ENCODE measurements at places on chromosomes 11 and 22. TPM values are rescaled to one million over a fixed set of nuclear protein-coding genes. Genes with fewer than 3 reads are reported as not detected.
A peak's percentile ranks its signal among the peaks of the same experiment; 100 is the strongest.

GRCh38 chr11:130932086-130932712 is 15.9 kb upstream of the SNX19 start:
- DNase-seq = no peak
- H3K27ac ChIP-seq = no peak overlapping the region
- no peaks in the 10 kb centered on the region for H3K36me3 ChIP-seq

DNA sequence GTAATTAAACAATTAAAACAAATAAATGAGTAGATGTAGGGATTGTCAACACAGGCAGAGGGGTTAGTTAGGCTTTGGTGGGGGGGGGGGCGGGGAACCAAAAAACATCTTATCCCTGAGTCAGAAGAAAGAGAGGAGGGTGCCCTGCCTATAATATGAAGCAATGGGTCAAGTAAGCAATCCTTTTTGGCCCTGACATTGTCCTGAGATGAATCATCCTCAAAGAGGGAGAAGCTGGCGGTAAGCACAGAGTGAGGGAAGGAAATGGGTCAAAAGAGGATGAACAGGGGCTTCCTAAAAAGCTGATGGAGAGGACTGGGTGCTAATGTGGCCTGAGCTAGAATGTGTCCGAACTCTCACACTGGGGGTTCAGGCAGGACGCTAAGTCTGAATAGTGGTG is 4.7 kb downstream of the OLFML1 start:
- H3K4me1 ChIP-seq = no peaks in the 10 kb centered on the region
- H3K36me3 ChIP-seq = no peaks in the 10 kb centered on the region
- no peak overlapping the region for H3K4me3 ChIP-seq
- DNase-seq = no peak

GRCh38 chr11:125777309-125777708 is 1.3 kb downstream of the PATE2 start:
- no peaks in the 10 kb centered on the region for H3K36me3 ChIP-seq
- H3K27me3 ChIP-seq = no peaks in the 10 kb centered on the region
- no peak for DNase-seq
- H3K4me1 ChIP-seq = no peaks in the 10 kb centered on the region
- no peak overlapping the region for H3K27ac ChIP-seq

GRCh38 chr11:3659595-3660515 is 11.3 kb downstream of the CHRNA10 start:
- H3K36me3 ChIP-seq = no peaks in the 10 kb centered on the region
- H3K4me1 ChIP-seq = no peaks in the 10 kb centered on the region
- H3K27ac ChIP-seq = no peak overlapping the region
- H3K27me3 ChIP-seq = no peaks in the 10 kb centered on the region
- no peak overlapping the region for H3K4me3 ChIP-seq

- H3K36me3 ChIP-seq = peaks cover 4% of the 10 kb centered on the region
- peaks cover 7% of the 10 kb centered on the region for H3K4me1 ChIP-seq
- DNase-seq = no peak
- no peaks in the 10 kb centered on the region for H3K27me3 ChIP-seq
Observed at GRCh38 chr11:68889948-68890446, 13.6 kb downstream of the MRPL21 start.

- no peaks in the 10 kb centered on the region for H3K36me3 ChIP-seq
- no peaks in the 10 kb centered on the region for H3K4me1 ChIP-seq
- H3K4me3 ChIP-seq = no peak overlapping the region
- no peak overlapping the region for H3K27ac ChIP-seq
Observed at GRCh38 chr11:104093426-104094280, 57.2 kb downstream of the DDI1 start.

- H3K27ac ChIP-seq = peak within 1 kb of the TSS; percentile 85
- peaks cover 66% of the 10 kb centered on the region for H3K4me1 ChIP-seq
- no peaks in the 10 kb centered on the region for H3K36me3 ChIP-seq
- DNase-seq = peak; percentile 95
- H3K27me3 ChIP-seq = no peaks in the 10 kb centered on the region
Observed at GRCh38 chr11:120210626-120211521, at the start of gene OAF. TSS of gene OAF (plus strand) at chr11:120211032. CDS start at chr11:120211280, 248 bp downstream.

GRCh38 chr11:44133335-44133946 is 38.0 kb downstream of the EXT2 start:
- no peak overlapping the region for H3K4me3 ChIP-seq
- DNase-seq = no peak
- no peaks in the 10 kb centered on the region for H3K4me1 ChIP-seq
- no peak overlapping the region for H3K27ac ChIP-seq

GRCh38 chr22:24937114-24937513 is 9.4 kb downstream of the LHFPL7 start:
- no peaks in the 10 kb centered on the region for H3K27me3 ChIP-seq
- no peak overlapping the region for H3K27ac ChIP-seq
- no peak overlapping the region for H3K4me3 ChIP-seq
- no peak for DNase-seq
- H3K4me1 ChIP-seq = no peaks in the 10 kb centered on the region
- no peaks in the 10 kb centered on the region for H3K36me3 ChIP-seq

- no peak for DNase-seq
- H3K27ac ChIP-seq = no peak overlapping the region
- no peaks in the 10 kb centered on the region for H3K36me3 ChIP-seq
- no peaks in the 10 kb centered on the region for H3K27me3 ChIP-seq
- no peaks in the 10 kb centered on the region for H3K4me1 ChIP-seq
Observed at GRCh38 chr11:249062-249461, 12.3 kb downstream of the PSMD13 start.

GRCh38 chr22:39453765-39454378 is 2.9 kb upstream of the MGAT3 start:
- H3K27ac ChIP-seq = no peak overlapping the region
- H3K27me3 ChIP-seq = no peaks in the 10 kb centered on the region
- no peak for DNase-seq

- no peak overlapping the region for H3K4me3 ChIP-seq
- H3K27ac ChIP-seq = no peak overlapping the region
- H3K36me3 ChIP-seq = no peaks in the 10 kb centered on the region
- no peaks in the 10 kb centered on the region for H3K4me1 ChIP-seq
- no peak for DNase-seq
Observed at GRCh38 chr11:86632499-86633269, 39.7 kb downstream of the ME3 start.

DNA sequence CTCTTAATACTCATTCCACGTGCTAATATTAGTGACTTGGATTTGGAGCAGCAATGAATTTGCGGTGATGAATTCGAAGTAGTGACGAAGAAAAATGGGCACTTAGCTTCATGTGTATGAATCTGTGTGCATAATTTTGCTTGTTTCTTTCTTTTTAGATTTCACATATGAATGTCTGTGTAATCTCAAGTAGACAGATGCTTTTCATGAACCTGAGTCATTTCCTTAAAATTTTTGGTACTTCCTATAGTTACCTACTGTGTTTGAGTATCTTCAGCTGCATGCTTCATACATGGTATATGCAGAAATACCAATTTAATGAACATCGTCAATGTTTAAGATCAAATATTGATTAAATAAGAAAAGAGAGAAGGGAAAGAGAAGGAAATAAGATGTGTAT is 540.2 kb downstream of the RAB38 start:
- H3K4me1 ChIP-seq = no peaks in the 10 kb centered on the region
- no peak overlapping the region for H3K27ac ChIP-seq
- H3K36me3 ChIP-seq = no peaks in the 10 kb centered on the region
- no peak for DNase-seq
- H3K27me3 ChIP-seq = no peaks in the 10 kb centered on the region

The BEST1 gene
- total RNA-seq = 0.68 TPM

The TSGA10IP gene
- not detected for total RNA-seq

The ZNRD2 gene
- total RNA-seq = 11.6 TPM

The SLC6A5 gene
- total RNA-seq = not detected

The OR2D2 gene
- total RNA-seq = not detected

The OR51B5 gene
- 0.28 TPM for total RNA-seq

The MMP12 gene
- 1.5 TPM for total RNA-seq

Data from right lobe of liver (tissue), 6 donors.